ENCODE measurements at places on chromosomes 6 and 20. TPM values are rescaled to one million over a fixed set of nuclear protein-coding genes. Genes with fewer than 3 reads are reported as not detected.

Gene CPNE5
- polyA plus RNA-seq: 5.4 TPM

Gene CHRNA4
- polyA plus RNA-seq: 2.5 TPM

Gene TAAR2
- not detected for polyA plus RNA-seq

Gene PKIG
- polyA plus RNA-seq: 65.9 TPM

Gene TTK
- 13.1 TPM for polyA plus RNA-seq

Gene RNF5
- polyA plus RNA-seq: 71.9 TPM

DNA sequence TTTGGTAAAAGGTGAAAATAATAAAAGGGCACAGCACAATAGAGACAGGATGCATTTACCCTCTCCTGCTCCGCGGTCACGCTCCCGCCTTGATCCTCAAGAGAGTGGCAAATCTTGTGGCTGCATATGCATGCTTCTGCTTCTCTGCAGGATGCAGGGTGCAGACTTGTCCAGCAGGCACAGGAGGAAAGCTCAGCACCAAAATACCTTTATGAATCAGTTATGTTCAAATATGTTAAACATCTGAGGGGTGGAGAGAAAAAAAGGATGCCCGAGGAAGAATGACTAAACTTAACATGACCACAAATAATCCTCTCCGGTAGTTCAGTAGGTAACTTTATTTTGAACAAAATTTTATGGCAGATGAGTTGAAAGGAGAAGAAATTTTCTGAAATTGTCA lies 366.1 kb upstream of the SOX4 start:
- no peak for DNase-seq

GRCh38 chr6:48057601-48058000 lies 53.4 kb downstream of the PTCHD4 start:
- DNase-seq: no peak

Data from right lung (tissue), 10 donors.